ENCODE measurements at places on chromosomes 6 and 20. TPM values are rescaled to one million over a fixed set of nuclear protein-coding genes. Genes with fewer than 3 reads are reported as not detected.

BACH2 gene
- 7.1 TPM for total RNA-seq

- H3K4me1 ChIP-seq = no peaks in the 10 kb centered on the region
- H3K36me3 ChIP-seq = no peaks in the 10 kb centered on the region
- no peak overlapping the region for H3K4me3 ChIP-seq
- no peaks in the 10 kb centered on the region for H3K27me3 ChIP-seq
- no peak overlapping the region for H3K27ac ChIP-seq
Observed at GRCh38 chr6:108694816-108695215, 134.1 kb downstream of the FOXO3 start.

- H3K27ac ChIP-seq = no peak overlapping the region
- H3K4me1 ChIP-seq = no peaks in the 10 kb centered on the region
- DNase-seq = peak; percentile 26
- no peaks in the 10 kb centered on the region for H3K36me3 ChIP-seq
Observed at GRCh38 chr6:71248306-71248765, 40.3 kb upstream of the OGFRL1 start.

DNA sequence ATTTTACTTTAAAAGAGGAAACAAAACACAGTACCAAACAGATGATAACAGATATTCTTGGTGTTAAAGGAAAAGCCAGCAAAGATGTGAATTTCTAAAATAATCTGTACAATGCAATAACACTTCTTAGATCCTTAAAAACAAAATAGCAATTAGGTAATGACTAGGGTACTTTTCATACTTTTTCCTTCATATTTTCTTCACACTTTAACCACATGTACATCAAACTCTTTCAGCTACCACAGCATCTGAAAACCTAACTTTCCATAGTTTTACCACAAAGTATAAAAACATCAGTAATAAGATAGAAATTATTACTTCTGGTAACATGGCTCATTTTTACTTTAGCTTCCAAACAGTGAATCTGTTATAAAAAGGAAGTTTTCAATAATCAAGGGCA, 141.3 kb downstream of the MMS22L start:
- no peaks in the 10 kb centered on the region for H3K36me3 ChIP-seq
- no peak for DNase-seq
- no peaks in the 10 kb centered on the region for H3K4me1 ChIP-seq
- no peaks in the 10 kb centered on the region for H3K27me3 ChIP-seq

DNA sequence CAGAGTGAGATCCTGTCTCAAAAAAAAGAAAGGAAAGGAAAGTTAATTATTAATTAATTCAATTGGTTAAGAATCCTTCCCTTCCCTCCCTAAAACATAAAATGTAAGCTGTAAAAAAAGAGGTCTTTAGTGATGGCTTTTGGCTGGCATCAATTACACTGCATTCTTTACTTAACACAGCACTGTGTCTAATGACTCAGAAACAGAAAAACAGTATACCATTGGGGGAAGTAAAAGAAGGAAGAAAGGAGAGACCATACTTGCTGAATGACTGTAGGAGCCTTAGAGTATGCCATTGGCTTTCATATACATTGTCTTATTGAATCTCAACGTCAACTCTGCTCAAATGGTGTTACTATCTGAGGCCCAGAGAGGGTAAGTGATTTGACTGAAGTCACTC, 18.3 kb upstream of the CITED2 start:
- H3K4me3 ChIP-seq = no peak overlapping the region
- no peaks in the 10 kb centered on the region for H3K36me3 ChIP-seq
- H3K27me3 ChIP-seq = no peaks in the 10 kb centered on the region
- H3K27ac ChIP-seq = peak overlapping the region; percentile 38
- H3K4me1 ChIP-seq = peaks cover 8% of the 10 kb centered on the region

DNA sequence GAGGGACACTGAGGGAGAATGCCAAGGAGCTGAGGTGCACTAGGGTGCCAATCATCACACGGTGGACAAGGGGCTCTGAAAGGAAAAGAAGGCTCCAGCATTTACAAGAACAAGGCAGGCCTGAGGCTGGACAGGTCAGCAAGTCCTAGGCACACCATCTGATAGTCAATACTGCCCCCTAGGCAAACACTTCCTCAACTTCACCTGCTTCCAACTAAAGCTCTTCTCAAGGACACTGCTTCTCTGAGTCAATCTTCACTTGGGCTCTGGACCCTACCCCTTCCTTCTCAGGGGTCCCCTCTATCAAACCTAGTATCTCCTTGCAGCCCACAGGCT, 37.7 kb upstream of the SLC4A11 start:
- H3K4me1 ChIP-seq = no peaks in the 10 kb centered on the region
- peak; percentile 25 for DNase-seq
- no peak overlapping the region for H3K27ac ChIP-seq
- peaks cover 3% of the 10 kb centered on the region for H3K36me3 ChIP-seq
- H3K27me3 ChIP-seq = no peaks in the 10 kb centered on the region

DNA sequence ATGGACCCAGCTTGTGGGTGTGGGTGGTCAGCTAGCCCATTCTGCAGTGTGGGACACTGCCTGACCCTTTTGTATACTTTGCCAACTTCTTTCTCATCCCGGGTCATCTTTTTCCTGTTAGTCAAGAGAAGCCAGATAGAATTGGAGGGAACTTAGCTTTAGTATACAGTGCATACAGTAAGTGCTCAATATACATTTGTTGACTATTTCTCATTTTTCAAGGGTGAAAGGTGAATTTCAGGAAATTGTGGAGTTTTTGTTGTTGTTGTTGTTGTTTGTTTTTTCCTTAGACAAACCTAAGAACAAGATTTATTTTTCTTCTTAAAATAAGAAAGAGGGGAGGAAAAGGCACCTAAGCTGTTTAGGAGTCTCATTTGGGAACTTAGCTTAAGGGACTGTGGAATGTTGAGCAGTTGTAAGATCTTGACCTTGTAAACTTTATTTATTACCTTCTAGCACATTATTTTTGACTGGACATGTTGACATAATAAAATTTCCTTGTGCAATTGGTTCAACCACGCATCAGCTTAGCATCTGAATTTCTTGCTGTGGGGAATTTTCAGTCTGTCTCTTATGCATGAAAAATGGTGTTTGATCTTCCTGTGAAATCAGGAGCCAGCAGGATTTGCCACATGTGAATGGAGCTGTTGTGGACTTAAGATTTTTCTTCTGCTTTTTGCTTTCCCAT, 113.6 kb downstream of the ARID1B start:
- no peak overlapping the region for H3K4me3 ChIP-seq
- no peaks in the 10 kb centered on the region for H3K36me3 ChIP-seq
- H3K27me3 ChIP-seq = no peaks in the 10 kb centered on the region
- no peak overlapping the region for H3K27ac ChIP-seq
- peaks cover 11% of the 10 kb centered on the region for H3K4me1 ChIP-seq

DNA sequence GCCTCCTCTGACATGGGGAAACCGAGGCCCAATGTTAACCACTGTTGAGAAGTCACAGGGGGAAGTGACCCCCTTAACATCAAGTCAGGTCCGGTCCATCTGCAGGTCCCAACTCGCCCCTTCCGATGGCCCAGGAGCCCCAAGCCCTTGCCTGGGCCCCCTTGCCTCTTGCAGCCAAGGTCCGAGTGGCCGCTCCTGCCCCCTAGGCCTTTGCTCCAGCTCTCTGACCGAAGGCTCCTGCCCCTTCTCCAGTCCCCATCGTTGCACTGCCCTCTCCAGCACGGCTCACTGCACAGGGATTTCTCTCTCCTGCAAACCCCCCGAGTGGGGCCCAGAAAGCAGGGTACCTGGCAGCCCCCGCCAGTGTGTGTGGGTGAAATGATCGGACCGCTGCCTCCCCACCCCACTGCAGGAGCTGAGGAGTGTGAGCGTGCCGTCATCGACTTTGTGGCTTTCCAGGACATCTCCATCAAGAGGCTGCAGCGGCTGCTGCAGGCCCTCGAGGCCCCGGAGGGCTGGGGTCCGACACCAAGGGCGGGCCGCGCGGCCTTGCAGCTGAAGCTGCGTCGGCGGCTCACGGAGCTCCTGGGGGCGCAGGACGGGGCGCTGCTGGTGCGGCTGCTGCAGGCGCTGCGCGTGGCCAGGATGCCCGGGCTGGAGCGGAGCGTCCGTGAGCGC, 1.6 kb downstream of the TNFRSF6B start:
- no peaks in the 10 kb centered on the region for H3K27me3 ChIP-seq
- H3K4me3 ChIP-seq = no peak overlapping the region
- H3K36me3 ChIP-seq = no peaks in the 10 kb centered on the region

DNA sequence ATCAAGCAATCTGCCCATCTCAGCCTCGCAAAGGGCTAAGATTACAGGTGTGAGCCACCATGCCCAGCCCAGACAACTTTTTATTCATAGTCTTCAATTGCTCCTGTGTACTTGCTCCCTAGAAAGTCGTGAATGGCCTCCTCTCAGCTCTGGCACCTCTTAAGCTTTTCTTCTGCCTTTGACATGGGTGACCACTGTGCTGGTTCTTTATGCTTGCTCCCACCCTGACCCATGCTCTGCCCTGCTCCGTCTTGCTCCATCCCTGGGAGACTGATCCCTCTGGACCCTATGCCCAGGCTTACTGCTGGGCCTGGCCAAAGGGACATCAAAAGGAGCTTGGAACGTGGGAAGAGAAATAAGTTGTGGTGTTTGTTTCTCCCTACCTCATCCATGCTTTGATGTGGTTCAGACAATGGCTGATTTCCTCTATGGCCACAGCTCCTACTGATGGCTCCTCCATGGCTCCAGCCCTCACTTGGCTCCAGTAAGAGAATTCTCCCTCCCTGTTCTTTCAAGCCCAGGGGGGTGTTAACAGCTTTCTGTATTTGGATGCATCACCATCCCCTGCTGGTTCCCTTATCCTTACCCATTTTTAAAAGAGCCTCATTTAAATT, 7.7 kb upstream of the TREM2 start:
- H3K27me3 ChIP-seq = peaks cover 9% of the 10 kb centered on the region
- H3K27ac ChIP-seq = no peak overlapping the region
- H3K36me3 ChIP-seq = no peaks in the 10 kb centered on the region
- no peak for DNase-seq
